ENCODE measurements at places on chromosomes 2 and 18. TPM values are rescaled to one million over a fixed set of nuclear protein-coding genes. Genes with fewer than 3 reads are reported as not detected.

Gene SAG
- total RNA-seq, result not detected

Gene STARD6
- total RNA-seq, result not detected

Gene SCG2
- 1.7 TPM for total RNA-seq

Gene ZNF892
- 8.3 TPM for total RNA-seq

DNA sequence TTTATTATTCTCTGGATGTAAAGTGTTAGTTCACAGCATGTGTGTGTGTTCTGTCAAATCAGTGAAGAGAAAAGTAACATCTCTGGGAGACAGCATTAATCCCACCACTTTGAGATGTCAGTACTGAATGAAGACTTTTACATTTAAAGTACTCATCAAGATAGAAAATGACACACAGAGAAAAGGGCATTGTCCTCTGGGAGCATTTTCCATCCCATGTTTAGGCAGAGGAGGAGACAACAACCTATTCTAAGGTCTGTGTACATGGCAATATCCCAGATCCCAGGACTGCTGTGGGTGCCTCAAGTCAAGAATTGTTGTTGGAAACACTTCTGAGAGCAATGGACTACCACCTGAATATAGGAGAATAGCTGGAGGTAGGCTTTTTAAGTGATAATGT is 201.5 kb downstream of the PPP1R1C start:
- DNase-seq, result no peak

DNA sequence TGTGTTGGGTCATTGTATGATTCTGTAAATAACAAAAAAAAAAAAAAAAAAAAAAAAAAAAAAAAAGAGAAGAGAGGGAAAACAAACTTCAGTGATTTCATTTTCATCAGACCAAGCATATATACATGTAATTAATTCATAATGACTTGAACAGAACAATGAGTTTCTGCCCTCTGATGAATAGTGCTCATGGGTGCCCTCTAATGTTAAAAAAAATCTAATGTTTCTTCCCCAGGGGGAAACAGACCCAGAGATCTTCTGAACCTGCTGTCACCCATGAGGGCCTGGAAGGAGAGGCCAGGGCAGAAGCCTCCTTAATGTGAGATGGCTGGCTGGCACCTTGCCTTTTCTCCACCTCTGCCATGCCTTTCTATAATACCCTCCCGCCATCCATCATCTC is 289.2 kb downstream of the ZNF521 start:
- no peak for DNase-seq

DNA sequence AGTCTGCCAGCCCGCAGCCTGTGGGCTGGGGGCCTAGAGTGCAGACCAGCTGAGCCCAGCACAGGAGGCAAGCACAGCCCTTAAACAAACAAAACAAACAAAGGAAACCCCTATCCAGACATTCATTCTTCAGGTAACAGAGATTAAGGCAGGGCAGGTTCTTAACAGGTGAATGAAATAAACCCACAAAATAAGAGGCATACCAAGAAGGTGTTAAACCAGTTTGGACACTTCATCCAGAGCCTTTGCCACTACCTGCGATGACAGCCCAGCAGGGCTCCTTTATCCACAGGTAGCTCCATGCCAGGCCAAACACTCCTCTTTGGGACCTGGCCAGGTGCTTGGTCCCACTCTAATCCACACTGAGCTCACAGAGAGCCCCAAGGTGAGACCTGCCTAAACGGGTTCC is 209.7 kb upstream of the SIX2 start:
- no peak for DNase-seq

DNA sequence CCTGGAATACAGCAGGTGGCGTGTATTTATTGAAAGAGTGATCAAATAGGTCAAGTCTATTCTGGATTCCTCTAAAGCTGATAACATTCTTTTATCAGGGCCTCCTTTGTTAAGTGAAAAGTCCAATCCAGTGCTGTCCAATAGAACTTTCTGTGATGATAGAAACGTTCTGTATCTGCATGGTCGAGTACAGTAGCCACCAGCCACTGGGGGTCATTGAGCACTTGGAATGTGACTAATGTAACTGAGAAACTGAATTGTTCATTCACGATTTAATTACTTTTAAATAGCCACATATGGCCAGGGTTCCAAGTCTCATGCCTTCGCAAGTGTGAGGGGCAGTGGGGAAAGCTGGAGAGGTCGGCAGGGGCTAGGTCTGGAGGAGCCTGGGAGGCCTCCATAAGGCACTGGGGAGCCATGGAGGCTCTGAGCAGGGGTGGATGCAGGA is 20.5 kb downstream of the SH2D6 start:
- no peak for DNase-seq
